Keratinocyte (primary cell): ENCODE measurements at places on chromosomes 16 and 17.
A peak's percentile ranks its signal among the peaks of the same experiment; 100 is the strongest.

DNA sequence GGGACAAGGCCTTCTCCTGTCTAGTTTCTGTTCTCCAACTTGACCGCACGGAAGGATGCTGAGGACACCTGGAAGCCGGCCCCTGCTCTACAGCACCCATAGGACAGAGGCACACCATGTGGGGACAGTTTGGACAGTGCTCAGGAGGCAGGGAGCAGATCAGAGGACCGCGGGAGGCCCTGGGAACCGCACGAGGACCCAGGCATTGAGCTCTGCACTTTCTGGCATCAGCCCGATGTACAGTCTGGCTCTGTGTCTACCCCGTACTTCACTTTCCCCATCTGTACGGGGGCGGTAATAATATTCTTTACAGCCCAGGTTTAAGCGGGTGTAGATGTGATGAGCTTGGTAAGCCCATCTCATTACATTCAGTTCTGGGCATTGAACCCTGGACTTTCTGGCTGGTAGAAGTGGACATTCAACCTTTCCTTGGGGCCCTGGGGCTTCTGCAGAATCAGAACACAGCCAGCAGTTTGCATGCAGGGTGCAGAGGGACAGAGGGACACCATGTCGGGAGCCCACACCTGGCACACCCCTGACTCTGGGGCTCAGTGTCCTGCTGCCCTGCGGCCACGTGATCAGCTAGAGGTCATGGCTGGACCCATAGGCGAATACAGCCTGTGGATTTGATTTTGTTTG, 258.7 kb downstream of the SEC14L1 start:
- DNase-seq = no peak
- H3K4me3 ChIP-seq = no peak overlapping the region
- H3K27me3 ChIP-seq = no peaks in the 10 kb centered on the region
- H3K4me1 ChIP-seq = peaks cover 15% of the 10 kb centered on the region
- H3K36me3 ChIP-seq = peaks cover 23% of the 10 kb centered on the region

- DNase-seq = no peak
- H3K4me1 ChIP-seq = no peaks in the 10 kb centered on the region
- no peaks in the 10 kb centered on the region for H3K27me3 ChIP-seq
- H3K36me3 ChIP-seq = peaks cover 10% of the 10 kb centered on the region
- H3K4me3 ChIP-seq = no peak overlapping the region
These were observed 9.5 kb downstream of the TXNL4B start for GRCh38 chr16:72083778-72084404.

DNA sequence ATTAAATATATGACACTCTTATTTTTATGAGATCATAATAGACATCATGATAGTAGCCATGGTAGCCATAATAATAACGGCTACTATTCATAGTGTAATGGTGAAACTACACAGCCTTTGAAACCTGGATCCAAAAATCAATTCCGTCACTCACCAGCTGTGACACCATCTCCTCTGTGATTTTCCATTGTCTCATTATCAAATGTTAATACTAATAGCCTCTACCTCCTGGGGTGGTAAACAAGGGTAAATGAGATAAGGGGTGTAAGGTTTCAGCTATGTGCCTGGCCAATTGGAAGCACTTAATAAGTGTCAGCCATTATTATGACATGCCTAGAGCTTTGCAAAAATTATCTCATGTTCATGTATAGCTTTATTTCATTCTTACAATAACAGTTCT, 88.6 kb downstream of the CACNG3 start:
- H3K27ac ChIP-seq = no peak overlapping the region
- no peaks in the 10 kb centered on the region for H3K36me3 ChIP-seq
- DNase-seq = no peak

GRCh38 chr16:9499941-9500593, 408.6 kb downstream of the HAPSTR1 start:
- no peak overlapping the region for H3K27ac ChIP-seq
- H3K27me3 ChIP-seq = no peaks in the 10 kb centered on the region
- H3K4me3 ChIP-seq = no peak overlapping the region
- H3K4me1 ChIP-seq = no peaks in the 10 kb centered on the region
- DNase-seq = no peak

DNA sequence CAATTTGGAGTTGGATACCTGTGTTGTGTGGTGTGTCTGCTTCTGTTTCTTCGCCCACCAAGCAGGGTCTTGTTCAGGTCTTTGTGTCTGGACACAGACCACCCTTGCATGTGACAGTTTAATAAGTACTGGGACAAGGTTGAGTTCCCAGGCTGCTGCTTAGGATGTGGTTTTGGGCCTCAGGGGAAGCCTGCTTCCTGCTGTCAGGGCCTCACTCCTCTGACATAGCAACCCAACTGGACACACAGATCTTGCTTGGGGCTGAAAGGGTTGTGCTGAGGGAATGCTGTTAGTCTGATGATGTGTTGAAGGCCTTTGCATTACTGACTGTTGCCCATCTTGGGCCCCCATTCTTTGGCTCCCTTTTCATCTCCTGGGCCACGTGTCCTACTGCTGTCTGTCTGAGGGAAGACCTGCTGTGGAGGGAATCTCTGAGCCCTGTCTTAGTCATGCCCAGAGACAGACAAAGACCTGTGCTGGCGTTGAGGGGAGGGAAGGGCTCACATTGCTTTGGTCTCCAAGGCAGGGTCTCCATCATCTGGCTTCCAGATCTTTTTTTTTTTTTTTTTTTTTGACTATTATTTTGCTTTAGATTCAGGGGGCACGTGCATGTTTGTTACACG, 4.7 kb upstream of the TGFB1I1 start:
- no peak overlapping the region for H3K27ac ChIP-seq
- no peak for DNase-seq
- H3K4me1 ChIP-seq = peaks cover 3% of the 10 kb centered on the region
- H3K4me3 ChIP-seq = no peak overlapping the region
- peaks cover 8% of the 10 kb centered on the region for H3K36me3 ChIP-seq

DNA sequence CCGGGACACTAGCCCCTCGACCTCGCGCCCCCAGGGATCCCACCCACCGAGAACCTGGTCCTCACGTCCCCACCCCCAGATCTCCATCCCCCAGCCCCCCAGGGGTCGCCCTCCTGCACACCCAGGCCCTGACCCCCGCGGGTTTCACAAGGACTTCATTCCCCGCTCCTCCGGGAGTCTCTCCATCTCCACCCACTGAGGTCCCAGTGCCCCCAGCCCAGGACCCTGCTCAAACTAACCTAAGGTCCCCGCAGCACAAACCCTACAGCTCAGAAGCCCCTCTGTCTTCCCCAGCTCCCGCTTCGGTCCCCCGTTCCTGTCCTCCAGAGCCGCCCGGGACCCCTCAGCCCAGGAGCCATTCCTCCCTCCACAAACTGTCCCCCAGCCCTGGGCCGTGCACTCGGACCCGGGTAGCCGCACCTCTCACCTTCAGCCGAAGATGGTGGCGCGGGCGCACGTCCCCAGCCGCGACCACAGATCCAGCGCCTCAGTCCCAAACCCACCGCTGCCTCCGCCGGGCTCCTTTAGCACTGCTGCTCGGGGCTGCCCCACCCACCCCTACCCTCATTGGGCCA, at the start of gene MYH10:
TSS of gene MYH10 (minus strand) at position 499 of the 575 bp plus-strand sequence. CDS start 7,479 bp downstream, outside the sequence.
- H3K4me1 ChIP-seq = peaks cover 10% of the 10 kb centered on the region
- peak within 1 kb of the TSS; percentile 96 for H3K4me3 ChIP-seq
- no peaks in the 10 kb centered on the region for H3K36me3 ChIP-seq
- H3K27ac ChIP-seq = peak within 1 kb of the TSS; percentile 75
- DNase-seq = no peak

DNA sequence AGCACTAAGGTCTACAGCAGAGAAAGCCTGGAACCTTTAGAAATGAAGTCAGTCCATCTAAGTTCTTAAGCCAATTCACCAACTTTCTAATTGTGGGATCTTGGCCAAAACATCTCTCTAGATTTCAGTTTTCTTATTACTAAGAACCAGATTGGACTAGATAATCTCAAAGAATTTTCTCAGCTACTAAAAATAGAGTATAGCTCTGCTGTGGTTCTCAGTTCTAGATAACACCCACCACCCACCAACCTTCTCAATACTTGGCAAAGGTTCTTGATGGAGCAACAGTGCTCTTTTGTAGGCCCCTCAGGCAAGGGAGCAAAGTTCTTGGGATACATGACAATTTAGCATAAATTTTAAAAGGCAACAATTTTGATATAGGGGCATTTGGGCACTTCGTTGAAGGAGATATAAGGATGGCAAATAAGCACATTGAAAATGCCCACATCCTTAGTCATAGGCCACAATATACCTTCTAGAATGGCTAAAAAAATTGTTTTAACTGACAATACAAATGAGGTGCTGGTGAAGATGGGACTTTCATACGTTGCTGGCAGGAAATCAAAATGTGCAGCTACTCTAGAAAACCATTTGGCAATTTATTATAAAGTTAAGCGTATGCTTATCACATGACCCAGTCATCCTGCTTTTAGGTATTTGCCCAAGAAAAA, 74.4 kb upstream of the TMEM132E start:
- no peak overlapping the region for H3K4me3 ChIP-seq
- H3K27me3 ChIP-seq = peaks cover 5% of the 10 kb centered on the region
- no peaks in the 10 kb centered on the region for H3K4me1 ChIP-seq
- no peak overlapping the region for H3K27ac ChIP-seq
- no peak for DNase-seq

- peaks cover 5% of the 10 kb centered on the region for H3K27me3 ChIP-seq
- H3K4me1 ChIP-seq = peaks cover 12% of the 10 kb centered on the region
- H3K27ac ChIP-seq = no peak overlapping the region
- no peak for DNase-seq
These were observed 15.4 kb upstream of the NUBP1 start for GRCh38 chr16:10728003-10728887.

DNA sequence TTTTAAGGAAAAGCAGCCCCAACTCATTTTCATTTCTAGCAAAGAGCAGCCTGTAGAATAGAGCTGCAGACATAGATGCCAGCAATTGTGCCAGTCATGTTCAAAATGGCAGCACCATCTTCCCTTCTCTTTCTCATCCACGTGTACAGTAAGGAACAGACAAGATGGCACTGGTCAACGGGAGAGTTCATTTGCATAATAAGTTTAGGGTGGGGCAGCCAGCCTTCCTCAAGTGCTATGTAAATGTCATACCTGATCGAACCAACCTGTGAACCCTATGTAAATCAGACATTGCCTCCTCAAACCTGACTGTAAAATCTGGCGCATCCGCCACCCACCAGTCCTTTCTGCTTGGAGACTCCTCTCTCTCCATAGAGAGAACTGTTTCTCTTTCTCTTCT, 150.0 kb upstream of the CDH13 start:
- no peak for DNase-seq
- H3K4me3 ChIP-seq = no peak overlapping the region
- H3K4me1 ChIP-seq = no peaks in the 10 kb centered on the region
- H3K27me3 ChIP-seq = peaks cover 20% of the 10 kb centered on the region
- no peak overlapping the region for H3K27ac ChIP-seq

GRCh38 chr17:5587438-5588032, 3.2 kb upstream of the NLRP1 start:
- no peaks in the 10 kb centered on the region for H3K27me3 ChIP-seq
- peaks cover 26% of the 10 kb centered on the region for H3K4me1 ChIP-seq
- H3K27ac ChIP-seq = no peak overlapping the region
- H3K4me3 ChIP-seq = no peak overlapping the region
- H3K36me3 ChIP-seq = no peaks in the 10 kb centered on the region
- DNase-seq = no peak

DNA sequence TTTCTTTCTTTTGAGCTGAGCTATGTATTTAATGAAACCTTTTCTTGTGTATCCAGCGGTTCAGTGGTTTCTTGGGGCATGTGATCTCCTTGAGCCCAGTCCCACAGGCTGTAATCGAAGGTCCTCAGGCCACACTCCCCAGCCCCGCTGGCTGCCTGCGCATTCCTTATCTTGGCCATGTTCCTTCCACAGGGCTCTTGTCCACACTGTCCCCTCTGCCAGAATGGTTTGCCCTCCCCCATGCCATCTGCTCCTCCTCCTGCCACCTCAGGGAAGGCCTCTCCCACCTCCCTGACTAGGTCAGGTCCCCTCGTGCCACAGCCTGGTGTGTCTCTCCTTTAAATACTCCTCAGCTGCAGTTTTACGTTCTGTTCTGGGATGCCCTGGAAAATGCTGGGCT, 12.1 kb upstream of the NLRC5 start:
- H3K27ac ChIP-seq = no peak overlapping the region
- no peak for DNase-seq
- no peak overlapping the region for H3K4me3 ChIP-seq
- H3K4me1 ChIP-seq = no peaks in the 10 kb centered on the region
- peaks cover 9% of the 10 kb centered on the region for H3K27me3 ChIP-seq

DNA sequence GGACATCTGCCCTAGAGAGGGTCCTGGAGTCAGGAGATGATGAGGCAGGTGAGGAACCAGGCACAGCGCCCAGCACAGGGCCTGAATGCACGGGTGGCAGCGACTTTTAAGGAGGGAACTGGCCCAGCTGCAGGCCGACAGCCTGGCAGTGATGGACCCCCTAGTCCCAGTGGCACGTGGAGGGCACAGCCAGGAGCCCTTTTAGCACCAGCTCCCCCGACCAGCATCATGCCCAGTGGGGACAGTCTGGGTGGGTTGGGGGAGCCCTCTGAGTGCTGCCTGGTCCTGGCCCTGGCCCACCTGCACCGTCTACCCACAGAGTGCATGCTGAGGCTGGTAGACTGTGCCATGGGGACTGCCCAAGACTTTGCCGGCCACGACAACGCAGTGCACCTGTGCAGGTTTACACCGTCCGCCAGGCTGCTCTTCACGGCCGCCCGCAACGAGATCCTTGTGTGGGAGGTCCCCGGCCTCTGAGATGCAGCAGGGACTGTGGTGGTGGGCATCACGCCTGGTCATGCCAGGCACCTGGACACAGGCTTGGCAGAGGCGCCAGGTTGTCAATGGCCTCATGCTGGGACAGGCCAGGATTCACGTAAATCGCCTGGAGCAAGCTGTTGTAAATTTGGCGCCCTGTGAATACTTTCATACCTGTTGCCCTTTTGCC, 686 bp upstream of the RHOT2 start:
- no peak overlapping the region for H3K4me3 ChIP-seq
- peaks cover 10% of the 10 kb centered on the region for H3K4me1 ChIP-seq
- no peak for DNase-seq
- no peak overlapping the region for H3K27ac ChIP-seq

DNA sequence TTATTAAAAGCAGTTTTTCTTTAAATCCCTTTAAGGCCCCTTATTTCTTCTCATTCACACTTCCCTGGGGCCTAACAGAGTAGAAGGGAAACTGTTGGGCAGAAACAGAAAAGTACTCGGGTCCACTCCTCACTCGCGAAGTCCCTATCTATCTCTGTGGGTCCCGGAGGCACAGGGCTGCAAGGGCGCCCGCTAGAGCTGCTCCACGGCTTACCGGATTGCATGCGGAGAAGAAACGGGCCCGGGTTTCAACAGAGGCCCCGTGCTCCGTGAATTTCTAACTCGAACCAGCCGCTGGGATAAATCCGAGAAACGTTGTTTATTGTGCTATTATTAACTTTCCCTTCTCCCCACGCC, 4.3 kb downstream of the CBLN1 start:
- no peak overlapping the region for H3K4me3 ChIP-seq
- peaks cover 83% of the 10 kb centered on the region for H3K27me3 ChIP-seq
- H3K4me1 ChIP-seq = no peaks in the 10 kb centered on the region
- no peak overlapping the region for H3K27ac ChIP-seq
